ENCODE measurements at places on chromosomes 4 and X.

DNA sequence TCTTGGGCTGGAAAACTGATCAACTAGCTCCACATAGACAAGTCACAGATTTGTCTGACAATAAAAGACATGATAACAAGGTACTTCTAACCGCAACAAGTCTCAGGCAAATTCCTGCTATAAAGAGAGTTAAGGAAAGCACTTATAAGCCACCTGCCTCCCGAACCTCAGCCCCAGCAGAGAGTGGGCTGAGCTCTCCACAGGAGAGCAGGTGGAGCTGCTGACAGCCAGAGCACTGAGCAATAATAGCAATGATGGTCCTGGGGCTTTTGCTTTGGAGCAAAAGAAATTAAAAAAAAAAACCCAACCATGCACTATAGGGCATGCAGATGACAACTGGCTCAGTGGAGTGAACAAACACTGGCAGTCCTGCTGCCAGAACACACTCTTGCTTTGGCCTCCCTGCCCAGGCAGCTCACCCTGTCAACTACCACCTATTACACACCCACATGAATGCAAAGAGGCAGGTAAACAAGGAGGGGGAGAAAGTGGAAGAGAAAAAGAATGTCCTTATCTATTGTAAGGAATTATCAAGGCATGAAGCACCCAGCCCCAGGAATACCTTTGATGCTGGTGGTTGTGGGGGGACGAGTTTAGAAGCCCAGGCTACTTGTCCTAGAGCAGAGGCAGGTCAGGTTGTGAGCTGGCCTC, 135.8 kb upstream of the DGKK start:
- no peak for DNase-seq

GRCh38 chr4:42398871-42399331, 1.6 kb downstream of the SHISA3 start:
- DNase-seq, result no peak

GRCh38 chrX:129574214-129574613, 34.2 kb downstream of the OCRL start:
- DNase-seq, result no peak

- DNase-seq, result no peak
Measured at GRCh38 chr4:108110450-108110849, 58.3 kb downstream of the LEF1 start.

- no peak for DNase-seq
Measured at GRCh38 chrX:45007598-45007997, 134.6 kb downstream of the KDM6A start.

All from stimulated activated CD4-positive, alpha-beta T cell treated with anti-CD3 and anti-CD28 coated beads, Interleukin-4, amount 100 ng/mL, for 1 hour (primary cell).